ENCODE measurements at places on chromosomes 5 and 9.
A peak's percentile ranks its signal among the peaks of the same experiment; 100 is the strongest.

DNA sequence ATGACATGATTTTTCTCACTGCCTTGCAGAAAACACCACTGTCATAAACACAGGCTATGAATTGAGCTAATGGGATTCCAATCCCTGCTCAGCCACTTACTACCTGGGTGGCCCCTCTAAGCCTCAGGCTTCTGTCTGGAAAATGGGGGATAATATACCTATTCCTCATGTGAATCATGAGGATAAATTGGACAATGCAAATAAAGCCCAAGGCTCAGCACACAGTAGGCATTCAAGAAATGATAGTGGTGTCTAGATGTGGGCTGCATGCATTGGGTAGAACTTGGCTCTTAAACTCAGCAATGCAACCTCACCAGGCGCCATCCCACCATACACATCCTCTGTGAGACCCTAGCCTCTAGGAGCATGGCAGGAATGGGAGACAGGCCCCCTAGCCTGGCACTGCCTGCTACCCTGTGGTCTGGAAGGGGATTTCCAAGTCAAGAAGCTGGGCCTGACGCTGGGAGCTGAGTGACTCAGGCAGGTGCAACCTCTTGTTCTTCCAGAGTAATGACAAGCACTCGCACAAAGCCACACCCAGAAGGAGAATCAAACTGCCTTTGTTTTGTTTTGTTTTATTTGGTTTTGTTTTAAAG, 2.3 kb upstream of the TNIP1 start:
- DNase-seq, result no peak

- DNase-seq, result no peak
Measured at GRCh38 chr5:143056339-143056704, 286.1 kb downstream of the ARHGAP26 start.

GRCh38 chr9:87803623-87804345, 77.9 kb downstream of the CTSL start:
- no peak for DNase-seq

- peak; percentile 55 for DNase-seq
Measured at GRCh38 chr9:5263351-5264218, 32.4 kb downstream of the INSL4 start.

DNA sequence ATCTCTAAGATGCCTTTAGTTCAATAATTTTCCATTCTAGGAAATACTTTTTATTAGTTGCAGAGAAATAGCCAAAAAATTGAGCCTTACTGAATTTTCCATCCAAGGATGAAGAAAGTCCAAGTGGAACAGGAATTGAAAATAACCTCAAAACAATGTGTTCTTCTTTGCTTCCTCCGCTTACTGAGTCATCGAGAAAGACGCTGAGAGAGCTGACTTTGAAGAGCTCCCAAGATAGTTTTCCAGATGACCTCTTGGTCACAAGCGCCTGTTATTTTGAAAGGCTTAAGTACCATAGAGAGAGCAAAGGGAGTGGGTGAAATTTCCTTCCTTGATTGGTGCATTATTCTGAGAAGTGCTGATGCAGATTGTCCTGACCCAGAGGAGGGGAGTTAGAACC, 253.5 kb upstream of the ATP10B start:
- no peak for DNase-seq

DNA sequence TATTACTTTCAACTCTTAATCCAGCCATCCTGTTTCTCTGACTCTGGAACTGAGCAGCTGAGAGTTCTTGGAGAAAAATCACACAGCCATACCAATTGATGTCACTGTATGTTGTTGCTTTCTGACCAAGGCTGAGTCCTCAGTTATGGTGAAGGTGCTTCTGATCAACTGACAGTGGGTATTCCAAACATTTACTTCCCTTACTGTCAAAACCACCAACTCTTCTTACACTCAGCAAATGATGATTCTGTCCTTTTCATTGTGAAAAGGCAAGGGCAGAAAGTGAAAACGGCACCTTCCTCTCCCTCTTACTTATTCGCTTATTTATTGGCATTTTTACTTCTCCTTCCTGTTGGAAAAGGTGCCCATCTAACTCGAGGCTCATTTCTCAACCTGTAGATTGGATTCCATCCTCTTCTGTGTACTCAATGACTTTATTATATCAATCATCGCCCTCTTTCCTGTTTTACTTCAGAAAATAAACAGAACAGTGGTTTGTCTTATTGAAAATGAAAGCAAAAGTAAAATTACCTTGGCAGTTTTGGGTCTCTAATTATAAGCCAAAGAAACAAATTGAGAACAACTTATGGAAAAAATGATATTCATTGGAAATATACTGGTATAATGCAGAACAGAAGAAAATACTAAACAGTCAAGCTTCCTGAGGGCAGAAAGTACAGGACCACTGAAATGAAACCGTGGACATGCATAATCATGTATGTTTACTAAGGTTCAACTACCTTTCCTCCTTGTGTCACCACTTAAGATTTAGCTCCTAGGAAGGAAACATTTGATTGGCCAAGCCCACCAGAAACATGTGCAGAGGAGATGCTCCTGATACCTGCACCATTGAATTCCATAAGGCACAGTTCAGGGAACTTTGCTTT, 104.5 kb upstream of the CHD1 start:
- DNase-seq, result no peak

- DNase-seq, result no peak
Measured at GRCh38 chr5:134439210-134439654, 27.6 kb upstream of the CDKN2AIPNL start.

- DNase-seq, result no peak
Measured at GRCh38 chr5:55597014-55597981, 62.5 kb upstream of the PLPP1 start.

Measured in Karpas-422 (cell line).